ENCODE measurements at places on chromosomes 7 and 10.

DNA sequence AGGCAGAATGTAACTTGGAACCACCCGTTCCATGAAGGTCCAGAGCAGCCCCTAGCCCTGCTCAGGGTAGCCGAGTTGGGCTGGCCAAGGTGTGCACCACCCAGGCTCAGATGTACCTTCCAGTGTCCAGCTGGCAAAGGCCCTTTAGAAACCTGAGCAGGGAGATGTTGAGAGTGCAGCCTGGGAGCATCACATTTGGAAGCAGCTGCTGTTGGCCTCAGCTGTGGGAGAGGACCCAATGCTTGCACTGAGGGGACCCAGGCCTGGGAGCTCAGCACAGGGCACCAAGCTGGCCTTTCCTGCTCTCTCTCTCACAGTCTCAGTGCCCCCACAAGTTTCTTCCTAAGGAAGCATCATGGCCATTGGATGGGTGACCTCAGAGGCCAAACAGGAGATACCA, 33.5 kb downstream of the ANXA8 start:
- DNase-seq, result no peak

GRCh38 chr7:29516491-29516890, 47.1 kb upstream of the PRR15 start:
- DNase-seq, result no peak

- no peak for DNase-seq
These were observed 4.7 kb downstream of the BLVRA start for GRCh38 chr7:43763183-43763582.

- no peak for DNase-seq
These were observed 142.6 kb downstream of the DOCK1 start for GRCh38 chr10:127047878-127048238.

- DNase-seq, result no peak
These were observed 509.3 kb downstream of the SORCS1 start for GRCh38 chr10:106655165-106655564.

DNA sequence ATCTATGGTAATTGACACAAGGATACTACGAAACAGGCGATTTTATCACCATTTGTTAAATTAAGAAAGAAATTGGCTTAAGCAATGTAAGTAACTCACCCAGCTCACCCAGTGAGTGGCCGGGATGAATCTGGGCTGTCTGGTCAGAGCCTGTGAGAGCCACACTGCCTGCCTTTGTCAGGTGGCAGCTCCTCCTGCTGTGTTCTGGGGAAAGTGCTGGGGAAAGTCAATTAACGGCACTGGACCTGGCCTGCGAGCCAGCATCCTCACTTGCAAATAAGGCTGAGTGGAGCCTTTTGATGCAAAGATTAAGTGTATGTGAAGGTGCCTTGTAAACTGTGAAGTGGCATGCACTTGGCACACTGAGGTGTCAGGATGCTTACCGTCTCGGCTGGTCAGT, 13.4 kb upstream of the CXCL12 start:
- DNase-seq, result no peak

DNA sequence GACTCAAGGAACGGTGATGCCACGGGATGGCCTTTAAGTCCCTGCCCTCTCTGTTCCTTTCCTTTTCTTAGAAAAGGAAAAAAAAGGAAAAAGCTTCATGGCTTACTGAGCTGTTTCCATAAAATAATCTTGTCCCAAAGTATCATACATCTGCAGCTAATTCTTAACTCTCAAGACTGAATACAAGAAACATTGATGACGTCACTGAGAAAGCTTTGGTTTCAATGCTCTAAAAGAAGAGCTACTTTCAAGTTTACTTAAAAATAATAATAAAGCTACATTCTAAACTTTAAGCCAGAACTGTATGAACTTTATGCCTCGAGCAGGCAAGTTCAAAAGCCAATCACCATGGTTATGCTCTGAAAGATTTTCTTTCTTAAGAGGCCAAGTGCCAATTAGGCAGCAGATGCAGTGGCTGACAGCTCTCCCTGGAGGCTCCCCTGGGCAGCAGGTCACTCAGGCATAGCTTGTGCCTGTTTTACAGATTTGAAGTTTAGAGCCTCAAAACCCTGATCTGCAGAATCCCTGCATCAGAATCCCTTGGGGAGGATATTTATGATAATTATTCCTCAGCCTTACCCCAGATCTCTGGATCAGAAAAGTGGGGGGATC, 165.0 kb downstream of the CHN2 start:
- DNase-seq, result no peak

DNA sequence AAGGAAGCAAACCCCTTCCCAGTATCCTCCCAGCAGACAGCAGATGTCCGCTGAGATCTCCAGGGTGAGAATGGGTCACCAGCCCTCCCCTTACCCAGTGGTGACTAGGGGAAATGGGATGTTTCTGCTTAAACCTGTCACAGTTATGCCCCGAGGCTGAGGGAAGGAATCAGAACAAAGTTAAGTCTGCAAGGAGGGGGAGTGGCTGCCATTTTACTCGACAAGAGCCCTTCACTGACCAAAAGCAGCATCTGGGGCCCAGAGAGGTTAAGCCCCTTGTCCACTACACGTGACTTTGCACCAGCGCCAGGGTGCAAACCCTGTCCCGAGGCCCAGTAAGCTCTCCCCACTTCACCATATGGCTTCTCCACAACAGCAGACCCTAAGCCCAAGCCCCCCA, 4.6 kb upstream of the NANOS1 start:
- no peak for DNase-seq
